ENCODE measurements at places on chromosomes 5 and 9.
A peak's percentile ranks its signal among the peaks of the same experiment; 100 is the strongest.

GRCh38 chr5:72786676-72787075 is 29.8 kb upstream of the TNPO1 start:
- no peak for DNase-seq

DNA sequence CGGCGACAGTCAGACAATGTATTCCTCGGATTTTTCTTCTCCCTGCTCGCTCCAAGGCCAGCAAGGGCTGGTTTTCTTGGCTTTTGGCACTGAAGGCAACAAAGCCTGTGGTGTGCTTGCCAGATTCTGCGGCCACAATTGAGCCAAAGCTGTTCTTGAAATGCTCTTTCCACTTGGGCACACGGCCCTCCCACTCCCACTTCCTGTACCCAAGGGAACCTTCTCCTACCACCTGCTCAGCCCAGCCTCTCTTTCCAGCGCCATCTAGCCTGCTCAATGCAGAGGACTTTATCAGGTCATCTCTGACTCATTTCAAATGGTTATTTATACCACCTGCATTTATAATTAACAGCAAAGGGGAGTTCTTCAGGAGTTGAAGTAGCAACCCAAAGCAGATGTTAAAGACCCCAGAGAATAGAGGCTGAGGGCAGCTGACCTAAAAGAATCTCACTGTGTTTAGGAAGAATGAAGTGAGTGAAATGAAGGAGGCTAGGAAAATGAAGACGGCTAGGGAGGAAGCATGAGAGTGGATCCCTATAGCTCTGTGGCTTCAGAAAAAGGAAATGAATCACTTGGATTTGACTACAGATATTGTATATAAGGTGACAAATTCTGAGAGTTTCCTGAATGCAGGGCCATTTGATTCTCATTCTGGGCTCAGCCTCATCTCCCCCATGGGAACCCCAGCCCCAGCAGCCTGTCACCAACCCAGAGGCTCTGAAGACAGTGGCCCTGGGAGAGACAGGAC is 439.0 kb downstream of the ENC1 start:
- DNase-seq: no peak

DNA sequence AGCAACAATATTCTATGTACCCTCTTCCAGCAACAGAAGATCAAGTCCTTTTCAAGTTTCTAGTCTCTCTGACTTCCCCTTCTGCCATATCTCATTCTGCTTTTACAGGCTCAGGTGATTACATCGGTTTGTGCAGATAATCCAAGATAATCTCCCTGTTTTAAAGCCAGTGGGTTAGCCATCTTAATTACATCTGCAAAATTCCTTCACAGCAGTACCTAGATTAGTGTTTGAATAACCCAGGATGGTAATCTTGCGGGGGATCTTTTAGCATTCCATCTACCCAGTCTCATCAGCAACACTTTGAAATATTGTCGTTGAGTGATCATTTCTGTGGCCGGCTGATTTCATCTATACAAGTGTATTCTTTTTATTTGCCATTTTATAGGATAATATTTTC is 130.2 kb downstream of the GHR start:
- DNase-seq: no peak

DNA sequence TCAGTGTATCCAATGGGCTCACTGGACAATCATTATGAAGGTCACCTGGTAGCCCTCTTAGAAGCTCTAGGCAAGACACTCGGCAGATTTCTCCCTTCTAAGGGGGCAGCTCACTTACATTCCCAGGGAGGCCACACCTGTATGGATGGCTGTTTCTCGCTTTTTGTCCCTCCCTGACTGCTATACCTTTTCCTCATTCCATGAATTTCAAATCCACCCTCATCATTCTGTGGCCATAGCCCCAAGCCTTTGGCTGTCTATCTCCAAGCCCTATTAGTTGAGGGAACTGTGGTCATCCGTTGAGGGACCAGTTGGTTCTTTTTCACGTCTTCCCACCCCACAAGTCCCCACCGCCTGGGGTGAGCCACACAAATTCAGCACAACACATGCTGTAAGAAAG is 85.0 kb upstream of the RARS1 start:
- DNase-seq: no peak

DNA sequence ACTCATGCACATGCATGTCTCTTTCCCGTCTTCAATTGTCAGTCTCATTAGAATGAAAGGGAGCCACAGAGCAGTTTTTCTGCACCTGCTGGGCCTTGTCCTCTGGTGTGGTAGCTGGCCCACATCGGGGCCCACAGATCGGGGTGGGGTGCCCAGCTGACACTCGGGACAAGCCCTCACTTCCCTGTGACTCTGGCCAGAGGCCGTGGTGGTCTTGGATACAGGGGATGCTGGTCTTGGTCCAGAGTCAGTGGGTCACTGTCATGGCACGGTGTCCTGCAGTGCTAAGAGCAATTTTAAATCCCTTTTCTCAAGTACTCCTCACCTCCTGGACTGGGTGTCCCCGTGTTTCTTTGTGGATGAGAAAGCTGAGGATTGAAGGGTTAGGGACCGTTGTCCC is 193.2 kb downstream of the CACNA1B start:
- DNase-seq: no peak

- peak; percentile 44 for DNase-seq
Observed at GRCh38 chr9:93346231-93347112, 105.0 kb upstream of the FAM120A start.

DNA sequence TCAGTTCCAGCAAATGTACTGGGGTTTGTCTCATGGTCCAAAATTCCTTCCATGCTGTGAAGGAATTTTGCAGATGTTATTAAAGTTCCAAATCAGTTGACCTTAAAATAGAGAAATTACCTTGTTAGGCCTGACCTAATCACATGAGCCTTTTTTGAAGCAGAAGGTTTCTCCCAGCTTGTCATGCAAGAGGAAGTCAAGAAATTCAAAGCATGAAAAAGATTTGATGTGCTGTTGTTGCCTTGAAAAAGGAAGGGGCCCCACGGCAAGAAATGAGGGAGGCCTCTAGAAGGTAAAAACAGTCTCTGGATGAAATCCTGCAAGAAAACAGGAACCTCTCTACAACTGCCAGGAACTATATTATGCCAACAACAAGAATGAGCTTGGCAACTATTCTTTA is 24.2 kb upstream of the HAPLN1 start:
- DNase-seq: no peak

DNA sequence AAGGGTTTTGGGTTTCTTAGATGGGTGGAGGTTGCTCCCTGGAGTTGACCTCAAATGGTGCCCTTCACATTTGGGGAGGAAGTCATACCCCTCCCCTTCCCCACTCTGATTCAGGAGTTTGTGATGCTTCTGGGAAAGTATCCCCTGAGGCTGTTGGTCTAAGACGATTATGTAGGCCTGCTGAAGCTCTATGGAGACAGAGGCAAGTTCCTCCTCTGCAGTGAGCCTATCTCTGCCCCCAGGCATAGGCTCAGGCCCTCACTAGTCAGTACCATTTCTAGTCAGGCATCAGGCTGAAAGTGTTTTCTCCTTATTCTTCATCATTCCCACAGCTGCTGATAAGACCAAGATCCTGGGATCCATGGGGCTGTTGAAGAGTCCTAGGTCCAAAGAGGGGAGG is 271.6 kb upstream of the NUDT12 start:
- DNase-seq: no peak

Data from hypothalamus (tissue), 51 donors.